Stimulated activated CD8-positive, alpha-beta memory T cell treated with anti-CD3 and anti-CD28 coated beads, Interleukin-7, amount 100 ng/mL, for 24 hours (primary cell): ENCODE measurements at places on chromosomes 4 and X.

DNA sequence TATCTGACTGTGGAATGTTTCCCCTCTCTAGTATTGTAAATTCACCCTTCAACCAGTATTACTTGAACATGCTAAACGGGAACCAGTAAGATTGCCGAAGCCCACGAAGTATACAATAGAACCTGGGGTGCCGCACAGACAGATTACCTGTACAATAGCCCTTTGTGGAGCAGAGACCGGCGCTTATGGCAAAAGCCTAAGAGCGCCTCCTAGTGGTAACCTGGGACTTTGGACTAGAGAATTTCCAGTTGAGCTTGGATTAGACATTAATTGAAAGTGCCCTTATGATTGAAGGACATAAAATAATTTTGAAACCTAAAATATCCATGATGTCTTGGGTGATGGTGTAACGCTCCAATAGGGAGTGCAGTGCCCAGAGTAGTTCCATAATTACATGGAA is 14.1 kb downstream of the ZNF157 start:
- peak; percentile 22 for DNase-seq

- DNase-seq: no peak
These were observed 20.9 kb downstream of the CLRN2 start for GRCh38 chr4:17535906-17536305.

GRCh38 chr4:183211533-183211932 is 108.5 kb downstream of the CLDN22 start:
- no peak for DNase-seq

DNA sequence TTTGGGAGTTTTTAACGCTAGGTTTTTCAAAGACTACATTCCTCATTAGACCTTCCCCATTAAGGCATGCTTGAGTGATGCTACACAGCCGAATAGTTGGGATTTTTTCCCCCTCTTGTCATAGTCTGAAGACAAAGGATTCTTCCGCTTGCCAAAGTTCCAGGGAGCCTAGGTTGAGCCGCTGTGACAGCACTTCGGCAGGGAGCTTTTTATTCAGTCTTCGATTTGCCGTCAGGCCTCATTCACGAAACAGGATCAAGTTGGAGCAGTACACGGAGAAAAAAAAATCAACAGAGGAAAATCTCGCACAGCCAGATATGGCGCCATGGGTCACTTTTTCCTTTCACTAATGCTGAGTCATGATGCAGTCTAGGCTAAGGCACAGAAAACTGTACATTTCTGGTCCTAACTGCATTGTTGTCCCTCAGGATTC is 24.3 kb downstream of the SHROOM3 start:
- DNase-seq: no peak

DNA sequence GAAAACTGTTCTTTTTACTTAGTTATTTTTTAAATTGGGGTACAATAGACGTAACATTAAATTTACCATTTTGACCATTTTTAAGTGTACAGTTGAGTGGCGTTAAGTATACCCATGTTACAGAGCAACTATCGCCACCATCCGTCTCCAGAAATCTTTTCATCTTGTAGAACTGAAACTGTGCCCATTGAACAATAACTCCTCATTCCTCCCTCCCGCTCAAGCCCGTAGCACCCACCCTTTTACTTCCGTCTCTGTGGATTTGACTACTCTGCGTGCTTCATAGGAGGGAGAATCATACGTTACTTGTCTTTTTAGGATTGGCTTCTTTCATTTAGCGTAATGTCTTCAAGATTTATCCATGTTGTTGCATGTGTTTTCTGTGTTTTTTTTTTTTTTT is 55.3 kb downstream of the TMEM131L start:
- DNase-seq: no peak
